ENCODE measurements at places on chromosomes 11 and 22. TPM values are rescaled to one million over a fixed set of nuclear protein-coding genes. Genes with fewer than 3 reads are reported as not detected.

- no peak overlapping the region for H3K4me3 ChIP-seq
- H3K27ac ChIP-seq: no peak overlapping the region
- DNase-seq: no peak
- no peaks in the 10 kb centered on the region for H3K36me3 ChIP-seq
- H3K4me1 ChIP-seq: no peaks in the 10 kb centered on the region
Observed at GRCh38 chr11:47856186-47856585, 8.0 kb upstream of the NUP160 start.

DNA sequence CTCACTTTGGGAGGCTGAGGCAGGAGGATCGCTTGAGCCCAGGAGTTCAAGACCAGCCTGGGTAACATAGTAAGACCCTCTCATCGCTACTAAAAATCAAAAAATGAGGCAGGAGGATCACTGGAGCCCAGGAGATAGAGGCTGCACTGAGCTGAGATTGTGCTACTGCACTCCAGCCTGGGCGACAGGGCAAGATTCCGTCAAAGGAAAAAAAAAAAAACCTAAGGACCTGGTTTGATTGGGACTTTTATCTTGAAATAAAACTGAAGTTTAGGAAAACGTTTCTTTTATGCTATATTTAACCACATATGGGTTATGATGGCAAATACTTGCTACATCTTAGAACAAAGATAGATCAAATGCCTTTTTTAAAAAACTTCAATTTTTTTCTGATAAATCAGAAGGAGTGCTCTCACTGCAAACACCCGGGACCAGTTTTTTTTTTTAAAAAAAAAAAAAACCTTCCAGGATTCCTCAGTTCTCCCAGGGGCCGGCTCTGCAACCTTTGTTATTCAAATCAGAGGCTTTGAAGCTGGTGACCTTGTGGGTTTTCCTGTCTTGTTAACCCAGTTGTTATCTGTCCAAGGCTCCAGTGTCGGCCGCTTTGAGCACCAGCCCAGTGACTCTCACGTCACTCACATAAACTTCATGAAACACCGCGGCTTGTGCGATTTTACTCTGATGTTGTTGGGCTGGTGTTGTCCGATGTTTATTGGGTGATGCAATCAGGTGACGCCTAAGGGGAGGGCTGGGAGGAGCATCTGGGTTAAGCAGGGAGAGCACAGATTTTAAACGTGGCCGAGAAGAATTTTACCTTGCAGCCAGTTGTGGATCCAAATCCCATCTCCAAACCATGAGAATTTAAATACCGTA lies 24.7 kb upstream of the SLC22A12 start:
- H3K27ac ChIP-seq: peak overlapping the region; percentile 81
- H3K36me3 ChIP-seq: no peaks in the 10 kb centered on the region
- H3K4me1 ChIP-seq: peaks cover 9% of the 10 kb centered on the region
- H3K27me3 ChIP-seq: no peaks in the 10 kb centered on the region

DNA sequence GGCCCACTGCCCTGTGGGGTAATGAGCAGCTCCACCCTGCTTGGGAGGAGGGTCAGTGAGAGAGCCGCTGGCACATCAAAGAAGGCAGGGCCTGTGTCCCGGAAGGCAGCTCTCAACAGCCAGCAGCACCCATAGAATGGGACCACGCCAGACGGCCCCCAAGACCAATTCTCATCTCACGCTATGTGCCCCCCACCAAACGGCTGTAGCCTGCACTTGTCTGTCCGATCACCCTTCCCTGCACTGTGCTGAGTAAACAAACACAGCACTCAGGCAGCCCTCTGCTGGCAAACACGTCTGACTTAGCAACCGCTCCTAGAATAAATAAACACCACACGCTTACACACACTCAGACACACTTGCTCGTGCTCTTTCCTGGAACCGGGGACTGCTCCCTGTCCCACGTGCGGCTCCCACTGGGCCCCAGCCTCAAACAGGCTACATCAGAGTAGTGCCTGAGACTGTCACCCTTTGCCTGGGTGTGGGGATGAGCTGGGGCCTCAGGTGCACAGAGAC lies 53.2 kb upstream of the CDON start:
- H3K27ac ChIP-seq: peak overlapping the region; percentile 43
- H3K27me3 ChIP-seq: no peaks in the 10 kb centered on the region
- no peaks in the 10 kb centered on the region for H3K36me3 ChIP-seq
- H3K4me1 ChIP-seq: peaks cover 25% of the 10 kb centered on the region
- H3K4me3 ChIP-seq: no peak overlapping the region
- DNase-seq: peak; percentile 86

- no peak overlapping the region for H3K4me3 ChIP-seq
- no peaks in the 10 kb centered on the region for H3K36me3 ChIP-seq
- H3K27me3 ChIP-seq: no peaks in the 10 kb centered on the region
Observed at GRCh38 chr11:11461473-11461872, 108.4 kb upstream of the CSNK2A3 start.

- no peaks in the 10 kb centered on the region for H3K27me3 ChIP-seq
- H3K27ac ChIP-seq: no peak overlapping the region
- DNase-seq: no peak
- no peaks in the 10 kb centered on the region for H3K4me1 ChIP-seq
- H3K36me3 ChIP-seq: no peaks in the 10 kb centered on the region
- H3K4me3 ChIP-seq: no peak overlapping the region
Observed at GRCh38 chr11:73454987-73455386, 78.8 kb downstream of the RELT start.

DNA sequence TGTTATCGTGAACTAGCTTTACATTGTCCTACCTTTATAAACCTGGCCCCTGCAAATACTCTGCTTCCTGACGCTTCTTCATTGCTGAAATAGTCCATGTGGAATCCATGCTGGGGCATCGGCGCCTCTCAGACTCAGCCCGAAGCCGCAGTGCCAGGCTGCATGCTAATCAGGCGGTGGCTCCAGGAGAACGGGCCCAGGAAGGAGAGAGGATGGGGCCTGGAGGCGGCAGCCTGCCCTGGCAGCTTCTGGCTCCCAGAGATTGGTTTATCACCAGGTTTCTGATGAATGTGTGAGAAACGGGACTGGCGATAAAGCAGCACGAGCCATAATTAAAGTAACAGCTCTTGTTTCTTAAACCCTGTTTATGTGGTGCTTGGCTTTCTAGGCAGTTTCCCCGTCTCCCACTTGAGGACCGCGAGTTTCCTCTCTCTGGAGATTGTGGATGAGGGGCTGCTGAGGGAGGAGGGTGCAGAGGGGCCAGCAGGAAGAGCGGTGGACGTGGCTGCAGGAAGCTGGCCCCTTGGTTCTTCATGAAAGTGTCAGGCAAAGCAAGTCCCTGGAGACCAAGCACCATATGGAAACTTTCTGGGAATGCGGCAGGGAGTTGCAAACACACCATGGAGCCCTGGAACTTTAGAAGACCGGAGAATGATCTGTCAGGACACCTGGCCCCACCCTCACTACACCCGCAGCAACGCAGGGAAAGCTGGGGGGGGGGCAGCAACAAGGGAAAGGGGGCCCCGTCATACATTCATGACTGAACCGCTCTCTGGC lies 93.4 kb downstream of the NTM start:
- H3K4me1 ChIP-seq: no peaks in the 10 kb centered on the region
- no peak overlapping the region for H3K4me3 ChIP-seq
- no peak overlapping the region for H3K27ac ChIP-seq
- no peaks in the 10 kb centered on the region for H3K36me3 ChIP-seq

GRCh38 chr11:18578975-18579598 lies 9.4 kb downstream of the UEVLD start:
- no peaks in the 10 kb centered on the region for H3K4me1 ChIP-seq
- no peaks in the 10 kb centered on the region for H3K27me3 ChIP-seq
- H3K4me3 ChIP-seq: no peak overlapping the region
- DNase-seq: no peak
- H3K36me3 ChIP-seq: no peaks in the 10 kb centered on the region

The FBXO7 gene
- 40.2 TPM for total RNA-seq

Data from pancreas (tissue), 10 donors.